ENCODE measurements at places on chromosomes 6 and 20. TPM values are rescaled to one million over a fixed set of nuclear protein-coding genes. Genes with fewer than 3 reads are reported as not detected.

Gene C6orf15
- not detected for total RNA-seq

Gene HLA-DPA1
- 1.1 TPM for total RNA-seq

DNA sequence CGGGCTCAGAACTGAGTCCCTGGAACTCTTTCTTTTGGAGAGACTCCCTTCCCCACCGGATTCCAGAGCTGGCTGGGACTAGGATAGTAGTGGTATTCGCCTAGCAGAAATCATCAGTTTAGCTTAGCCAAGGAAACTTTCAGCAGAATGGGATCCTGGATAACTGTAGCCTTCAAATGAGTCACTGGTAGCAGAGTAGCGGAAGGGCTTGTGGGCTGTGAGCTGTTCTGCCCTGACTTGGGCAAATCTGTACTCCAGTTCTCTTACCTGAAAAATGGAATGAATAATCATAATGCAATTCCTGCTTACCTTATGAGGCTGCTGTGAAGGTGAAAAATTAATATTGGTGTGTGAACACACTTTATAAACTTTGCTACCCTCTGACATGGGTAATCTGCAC is 244.3 kb upstream of the CHD6 start:
- no peak for DNase-seq

DNA sequence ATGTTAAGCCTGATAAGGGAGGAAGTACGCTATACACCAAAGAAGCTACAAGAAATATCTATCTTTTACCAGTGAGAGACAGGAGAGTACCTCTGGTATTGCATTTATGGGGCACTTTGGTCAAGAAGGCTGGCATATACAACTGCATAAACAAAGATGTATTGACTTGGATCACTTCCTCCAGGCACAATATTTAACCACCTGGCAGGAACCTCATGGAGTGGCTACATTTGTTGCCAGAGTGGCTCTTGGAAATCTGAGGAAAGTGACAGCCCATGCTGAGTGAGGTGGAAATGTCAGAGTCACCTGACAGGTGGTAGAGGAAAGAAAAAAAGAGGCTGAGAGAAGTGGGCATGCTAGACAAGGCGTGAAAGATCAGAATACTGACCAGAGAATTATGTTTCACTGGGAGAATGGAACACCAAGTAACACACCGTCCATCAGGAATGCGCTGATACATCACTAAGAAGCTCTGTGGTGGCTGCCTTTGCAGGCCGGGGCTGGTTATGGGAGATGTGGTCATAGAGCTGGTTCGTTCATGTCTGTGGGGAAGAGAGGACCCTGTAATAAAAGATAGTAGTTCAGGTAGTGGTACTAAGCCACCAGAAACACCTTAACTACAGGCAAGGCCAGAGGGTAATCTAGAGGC is 61.4 kb upstream of the UFL1 start:
- DNase-seq = no peak

Gene TAF4
- total RNA-seq = 21.1 TPM

Gene CYP24A1
- total RNA-seq = not detected

DNA sequence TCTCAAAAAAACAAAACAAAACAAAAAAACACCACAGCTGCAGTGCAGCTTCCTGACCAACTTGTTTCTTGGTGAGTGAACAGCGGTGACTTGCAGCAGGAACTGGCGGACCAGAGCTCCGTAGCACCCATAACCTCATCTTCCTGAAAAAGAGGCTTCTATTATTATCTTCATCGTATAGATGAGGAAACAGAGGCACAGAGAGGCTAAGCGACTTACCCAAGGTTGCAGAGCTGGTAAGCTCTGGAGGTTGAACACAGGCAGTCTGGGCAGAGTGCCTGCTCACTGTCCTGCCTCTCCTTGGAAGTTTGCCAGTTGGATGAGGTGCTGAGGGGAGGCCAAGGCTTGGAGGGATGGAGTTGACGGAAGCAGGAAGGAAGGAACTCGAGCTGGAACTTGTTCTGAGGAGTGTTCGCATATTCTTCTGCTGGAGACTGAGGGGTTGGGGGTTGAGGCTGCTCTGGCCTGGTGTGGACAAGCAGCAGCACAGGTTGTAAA is 47.9 kb upstream of the CCDC167 start:
- no peak for DNase-seq

DNA sequence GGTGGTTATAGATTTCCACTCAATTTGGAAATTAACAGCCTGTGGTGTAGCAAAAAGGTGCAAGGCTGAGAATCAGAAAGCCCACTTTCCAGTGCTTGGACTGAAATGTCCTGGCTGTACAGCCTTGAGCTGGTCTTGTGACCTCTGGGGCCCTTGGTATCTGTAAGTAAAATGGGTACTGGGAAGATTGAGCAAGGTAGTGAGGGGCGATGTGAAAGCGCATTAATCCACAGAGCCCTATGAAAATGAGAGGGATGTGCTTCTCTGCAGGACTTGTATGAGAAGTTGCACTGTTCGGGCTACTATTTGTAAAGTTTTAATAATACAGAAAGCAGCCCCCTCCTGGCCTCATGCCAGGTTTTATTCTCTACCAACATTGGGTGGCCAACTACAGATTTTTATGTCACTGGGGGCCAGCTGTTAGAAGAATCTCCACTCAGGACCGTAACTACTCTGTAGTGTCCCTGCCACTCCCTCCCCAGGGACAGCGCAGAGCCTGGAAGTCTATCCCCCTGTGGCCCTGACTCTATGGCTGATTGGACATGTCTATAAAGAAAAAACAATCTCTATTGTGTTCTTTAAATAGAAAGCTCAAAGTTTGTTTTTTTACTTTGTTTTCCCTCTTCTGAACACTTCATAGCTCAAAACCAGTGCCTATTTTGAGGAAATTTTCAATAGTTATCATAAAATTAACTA is 254.7 kb upstream of the TAB2 start:
- DNase-seq = no peak

Gene LY6G5C
- total RNA-seq = 1.2 TPM

DNA sequence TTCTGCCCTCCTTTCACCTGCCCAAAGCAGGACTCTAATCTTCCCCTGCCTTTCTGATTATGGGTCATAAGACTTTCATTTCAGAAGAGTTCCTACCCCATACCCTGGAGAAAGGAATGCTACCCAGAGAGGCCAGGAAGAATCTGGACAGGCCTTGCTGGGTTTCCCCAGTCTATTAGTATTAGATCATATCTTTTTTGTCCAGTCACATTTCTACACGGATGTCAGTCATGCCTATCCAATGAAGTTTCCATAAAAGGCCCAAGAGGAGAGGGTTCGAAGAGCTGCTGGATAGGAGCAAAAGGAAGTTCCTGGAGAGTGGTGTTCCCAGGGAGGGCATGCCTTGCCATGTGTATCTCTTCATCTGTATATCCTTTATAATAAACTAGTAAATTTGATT is 3.2 kb downstream of the POLH start:
- no peak for DNase-seq
